ENCODE measurements at places on chromosomes 16 and 17.
A peak's percentile ranks its signal among the peaks of the same experiment; 100 is the strongest.

- no peak for DNase-seq
These were observed 31.7 kb downstream of the SGSM2 start for GRCh38 chr17:2369039-2369438.

GRCh38 chr17:73826872-73827228, 182.6 kb upstream of the SDK2 start:
- no peak for DNase-seq

DNA sequence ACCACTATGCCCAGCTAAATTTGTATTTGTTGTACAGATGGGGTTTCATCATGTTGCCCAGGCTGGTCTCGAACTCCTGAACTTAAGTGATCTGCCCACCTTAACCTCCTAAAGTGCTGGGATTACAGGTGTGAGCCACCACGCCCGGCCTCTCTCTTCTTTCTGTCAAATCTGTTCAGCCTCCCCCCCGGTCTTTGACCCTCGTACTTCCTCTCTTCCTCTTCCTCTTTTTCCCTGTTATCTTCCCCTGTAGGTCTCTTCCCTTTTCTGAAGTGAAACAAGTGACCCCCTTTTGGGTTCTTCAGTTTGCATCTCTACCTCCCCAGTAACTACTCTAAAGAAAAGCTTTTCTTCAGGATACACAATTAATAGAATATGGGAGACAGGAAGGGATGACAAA, 31.7 kb upstream of the DHX40 start:
- no peak for DNase-seq

GRCh38 chr17:29136998-29137730, 43.0 kb downstream of the MYO18A start:
- DNase-seq, result no peak

- no peak for DNase-seq
These were observed 6.9 kb upstream of the KCNG4 start for GRCh38 chr16:84246679-84247077.

DNA sequence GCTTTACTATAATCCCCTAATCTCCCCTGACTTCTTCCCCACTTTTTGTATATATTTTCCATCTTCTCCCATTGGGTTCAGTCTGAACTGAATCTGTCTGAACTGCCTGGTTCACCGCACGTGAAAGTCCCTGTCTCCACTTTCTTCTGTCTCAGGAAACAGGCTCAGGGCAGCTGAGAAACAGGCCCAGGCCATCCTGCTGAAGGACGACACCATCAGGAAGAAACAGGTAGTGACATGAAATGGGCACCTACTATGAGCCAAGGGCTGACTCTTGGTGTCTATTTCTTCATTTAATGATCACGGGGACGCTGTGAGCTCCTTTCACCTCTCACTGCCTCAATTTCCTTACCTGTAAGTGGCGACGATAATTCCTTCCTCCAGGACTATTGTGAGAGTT, 90.5 kb upstream of the HSBP1 start:
- peak; percentile 12 for DNase-seq

DNA sequence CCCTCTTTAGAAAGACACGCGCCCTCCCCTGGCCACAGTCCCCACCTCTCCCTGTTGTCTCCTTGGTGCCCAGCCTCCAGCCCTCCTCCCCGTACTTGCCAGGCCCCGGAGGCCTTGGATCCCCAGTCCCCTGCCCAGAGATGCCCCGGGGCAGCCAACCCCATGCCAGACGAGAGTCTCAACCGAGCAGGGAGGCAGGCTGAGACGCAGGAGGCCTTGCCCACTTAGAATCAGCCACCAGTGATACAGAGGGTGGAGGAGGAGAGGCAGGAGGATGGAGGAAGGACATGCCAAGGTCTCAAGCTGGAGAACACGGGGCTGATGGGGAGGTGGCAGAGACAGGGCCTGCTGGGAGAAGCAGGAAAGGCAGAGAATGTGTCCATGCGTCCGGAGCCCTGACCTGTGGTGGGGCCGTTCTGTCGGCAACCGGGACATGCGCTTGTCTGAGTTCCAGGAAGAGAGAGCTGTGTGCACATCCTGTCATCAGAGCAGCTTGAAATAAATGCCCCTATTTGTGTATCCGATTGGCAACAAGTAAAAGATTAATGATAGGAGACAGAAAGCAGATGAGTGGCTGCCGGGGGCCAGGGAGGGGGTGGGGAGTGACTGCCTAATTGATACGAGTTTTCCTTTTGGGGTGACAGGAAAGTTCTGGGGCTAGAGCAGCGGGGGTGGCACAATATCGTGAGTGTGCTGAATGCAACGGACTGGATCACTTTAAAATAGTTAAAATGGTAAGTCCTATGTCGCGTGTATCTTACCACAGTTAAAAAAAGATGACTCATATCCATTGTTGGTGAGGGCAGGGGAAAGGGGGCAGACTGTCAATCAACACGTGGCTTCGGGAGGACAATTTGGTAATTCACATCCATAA, 44.7 kb upstream of the MEAK7 start:
- DNase-seq, result no peak

- peak; percentile 60 for DNase-seq
These were observed at the start of gene NLRP1 for GRCh38 chr17:5584383-5585286. Gene NLRP1 (minus strand): TSS chr17:5584509. CDS start chr17:5583957, 552 bp downstream.

- peak; percentile 32 for DNase-seq
These were observed 24.4 kb upstream of the GPT2 start for GRCh38 chr16:46859719-46860152.

DNA sequence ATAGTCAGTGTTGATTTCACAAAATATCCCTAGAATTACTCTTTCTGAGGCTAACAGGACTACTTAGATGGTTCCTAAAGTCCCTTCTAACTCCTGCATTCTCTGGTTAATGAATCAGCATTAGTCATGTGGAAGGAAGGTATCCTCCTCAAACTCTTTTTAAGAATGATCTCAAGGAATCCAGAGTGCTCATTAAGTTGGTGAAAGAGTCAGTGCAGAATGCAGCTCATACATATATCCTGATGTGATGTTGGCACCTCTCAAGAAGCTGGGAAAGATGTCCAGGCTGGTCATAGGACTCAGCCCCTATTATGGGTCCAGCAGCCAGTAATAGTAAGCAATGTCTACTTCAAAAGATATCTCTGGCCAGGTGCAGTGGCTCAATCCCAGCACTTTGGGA, 65.5 kb downstream of the PIGL start:
- DNase-seq, result no peak

GRCh38 chr17:77382966-77383612, 242.3 kb downstream of the SEC14L1 start:
- DNase-seq, result no peak

DNA sequence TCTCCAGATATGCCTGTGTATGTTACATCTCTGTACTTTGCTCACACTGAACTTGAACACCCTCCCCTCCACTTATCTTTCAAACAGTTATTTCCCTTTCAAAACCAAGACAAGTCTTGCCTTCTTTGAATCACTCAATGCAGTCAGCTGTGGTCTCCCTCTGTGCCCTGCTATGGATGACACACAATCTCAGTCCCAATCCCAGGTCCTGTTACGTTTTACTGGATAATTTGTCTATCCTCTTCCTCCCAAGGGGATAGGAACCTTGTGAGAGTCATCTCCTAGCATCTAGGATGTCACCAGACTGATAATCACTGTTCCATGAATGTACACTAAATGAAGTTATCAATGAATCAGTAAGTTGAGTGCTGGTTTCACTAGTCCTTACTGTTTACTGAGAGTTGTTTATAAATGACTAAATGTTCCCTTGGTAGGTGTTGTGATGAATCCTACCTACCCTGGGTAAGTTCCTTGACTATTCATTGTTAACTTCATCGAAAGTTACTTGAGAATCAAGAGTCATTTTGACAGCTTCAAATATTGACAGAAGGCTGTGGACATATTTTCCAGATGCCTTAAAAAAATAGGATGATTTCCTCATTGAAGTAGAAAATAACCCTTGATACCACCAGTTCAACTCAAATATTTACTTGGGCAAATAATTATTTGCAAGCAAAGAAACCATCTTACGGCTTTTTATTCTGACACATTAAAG, 244.9 kb downstream of the PRKCA start:
- DNase-seq, result no peak

DNA sequence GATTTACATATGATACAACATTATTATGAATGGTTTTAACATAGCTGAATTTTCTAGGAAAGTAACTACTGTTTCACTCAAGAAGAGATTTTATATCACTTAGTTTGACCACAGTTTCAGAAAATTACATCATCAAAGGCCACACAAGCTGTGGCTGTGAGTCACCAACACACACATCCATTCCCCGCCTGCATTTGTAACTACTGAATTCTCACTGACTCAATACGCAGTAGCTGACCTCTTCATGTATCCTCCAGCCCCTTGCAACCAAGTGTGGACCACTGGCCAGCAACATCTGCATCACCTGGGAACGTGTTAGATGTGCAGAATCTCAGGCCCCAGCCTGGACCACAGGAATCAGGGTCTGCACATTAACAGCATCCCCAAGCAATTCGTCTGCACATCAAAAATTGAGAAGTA, 197.6 kb downstream of the XYLT1 start:
- no peak for DNase-seq

DNA sequence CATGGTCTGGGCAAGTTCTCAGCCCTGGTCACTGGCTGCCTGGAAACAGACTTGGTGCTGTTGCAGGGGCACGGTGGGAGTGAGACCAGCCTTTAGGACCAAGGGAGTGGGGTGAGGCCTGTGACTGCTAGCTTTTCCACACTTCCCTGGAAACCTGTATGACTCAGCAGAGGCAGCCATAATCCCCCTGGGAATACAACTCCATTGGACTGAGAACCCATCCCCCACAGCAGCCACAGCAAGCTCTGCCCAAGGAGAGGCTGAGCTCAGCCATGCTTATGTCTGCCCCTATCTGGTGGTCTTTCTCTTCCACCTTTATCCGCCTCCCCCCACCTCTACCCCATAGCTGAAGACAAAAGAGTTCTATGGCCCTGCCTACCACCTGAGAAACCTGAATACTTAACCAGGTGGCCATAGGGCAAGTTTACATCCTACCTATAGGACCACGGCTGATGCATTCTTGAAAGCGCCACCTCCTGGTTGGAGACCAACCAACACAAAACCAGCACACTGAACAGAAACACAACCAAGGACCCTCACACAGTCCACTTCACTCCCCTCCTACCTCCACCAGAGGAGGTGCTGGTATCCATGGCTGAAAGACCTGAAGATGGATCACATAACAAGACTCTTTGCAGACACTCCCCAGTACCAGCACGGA, 816.2 kb upstream of the SOX9 start:
- DNase-seq, result peak; percentile 39

DNA sequence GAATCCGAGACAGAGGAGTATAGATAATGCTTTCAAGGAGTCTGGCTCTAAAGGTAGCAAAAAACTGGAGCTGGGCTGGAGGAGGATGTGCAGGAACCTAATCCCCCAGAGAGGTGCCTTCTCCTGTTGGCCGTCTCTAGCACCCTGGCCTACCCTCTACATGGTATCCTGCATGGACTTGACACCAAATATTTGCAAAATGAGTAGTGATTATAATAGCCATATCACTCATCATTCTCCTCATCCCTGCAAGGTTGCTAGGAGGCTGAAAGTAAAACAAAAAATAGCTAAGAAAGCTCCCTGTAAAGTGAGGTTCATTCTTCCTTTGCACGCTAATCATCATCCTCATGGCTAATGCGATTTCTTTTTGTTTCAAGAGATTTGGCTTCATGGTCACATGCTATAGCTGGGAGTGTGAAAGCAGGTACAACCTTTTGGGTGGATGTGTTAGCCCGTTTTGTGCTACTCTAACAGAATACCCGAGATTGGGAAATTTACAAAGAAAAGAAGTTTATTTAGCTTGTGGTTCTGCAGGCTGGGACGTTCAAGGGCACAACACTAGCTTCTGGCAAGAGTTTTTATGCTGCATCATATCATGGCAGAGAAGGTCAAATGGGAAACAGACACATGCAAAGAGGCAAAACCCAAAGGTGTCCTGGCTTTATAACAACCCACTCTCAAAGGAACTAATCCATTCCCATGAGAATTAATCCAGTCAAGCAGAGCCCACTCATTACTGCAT, 27.1 kb upstream of the CIITA start:
- no peak for DNase-seq
